Hepatic stellate cell (primary cell): ENCODE measurements at places on chromosomes 7 and 10.

- no peak for DNase-seq
Observed at GRCh38 chr10:24849501-24850299, 102.7 kb downstream of the PRTFDC1 start.

DNA sequence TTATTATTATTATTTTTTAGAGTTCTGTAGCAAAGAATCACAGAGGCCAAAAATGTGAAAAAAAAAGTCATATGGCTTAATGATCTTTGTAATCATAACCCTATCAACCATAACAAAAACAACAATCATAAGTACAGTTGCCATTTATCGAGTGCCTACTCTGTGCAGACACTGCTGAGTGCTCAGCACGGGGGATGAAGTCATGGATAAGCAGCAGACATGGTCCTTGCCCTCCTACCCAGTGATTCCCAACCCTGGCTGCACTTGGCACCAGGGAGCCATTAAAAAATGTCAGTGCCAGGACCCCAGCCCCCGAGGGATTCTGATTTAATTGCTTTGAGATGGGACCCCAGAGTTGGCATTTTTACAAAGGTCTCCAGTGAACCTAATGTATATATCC, 38.2 kb downstream of the ENTPD1 start:
- DNase-seq = no peak

DNA sequence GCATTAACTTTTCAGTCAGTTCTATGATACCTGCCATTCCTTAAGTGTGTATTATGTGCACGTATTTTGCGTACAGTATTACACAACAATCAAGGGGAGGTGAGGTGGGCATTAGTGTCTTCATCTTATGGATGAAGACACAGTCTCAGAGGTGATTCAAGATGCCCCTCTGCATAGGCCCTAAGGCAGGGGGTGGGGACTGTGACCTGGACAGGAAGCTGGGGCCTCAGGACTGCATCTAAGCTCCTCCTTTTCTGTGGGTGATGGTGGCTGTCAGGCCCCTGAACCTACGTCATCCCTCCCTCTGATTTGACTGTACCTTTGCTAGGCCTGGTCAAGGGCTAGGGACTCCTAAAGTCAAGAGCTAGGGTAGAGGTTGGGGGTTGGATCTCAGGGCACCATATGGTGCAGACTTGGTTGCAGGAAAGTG, 38.9 kb downstream of the HK1 start:
- DNase-seq = no peak

DNA sequence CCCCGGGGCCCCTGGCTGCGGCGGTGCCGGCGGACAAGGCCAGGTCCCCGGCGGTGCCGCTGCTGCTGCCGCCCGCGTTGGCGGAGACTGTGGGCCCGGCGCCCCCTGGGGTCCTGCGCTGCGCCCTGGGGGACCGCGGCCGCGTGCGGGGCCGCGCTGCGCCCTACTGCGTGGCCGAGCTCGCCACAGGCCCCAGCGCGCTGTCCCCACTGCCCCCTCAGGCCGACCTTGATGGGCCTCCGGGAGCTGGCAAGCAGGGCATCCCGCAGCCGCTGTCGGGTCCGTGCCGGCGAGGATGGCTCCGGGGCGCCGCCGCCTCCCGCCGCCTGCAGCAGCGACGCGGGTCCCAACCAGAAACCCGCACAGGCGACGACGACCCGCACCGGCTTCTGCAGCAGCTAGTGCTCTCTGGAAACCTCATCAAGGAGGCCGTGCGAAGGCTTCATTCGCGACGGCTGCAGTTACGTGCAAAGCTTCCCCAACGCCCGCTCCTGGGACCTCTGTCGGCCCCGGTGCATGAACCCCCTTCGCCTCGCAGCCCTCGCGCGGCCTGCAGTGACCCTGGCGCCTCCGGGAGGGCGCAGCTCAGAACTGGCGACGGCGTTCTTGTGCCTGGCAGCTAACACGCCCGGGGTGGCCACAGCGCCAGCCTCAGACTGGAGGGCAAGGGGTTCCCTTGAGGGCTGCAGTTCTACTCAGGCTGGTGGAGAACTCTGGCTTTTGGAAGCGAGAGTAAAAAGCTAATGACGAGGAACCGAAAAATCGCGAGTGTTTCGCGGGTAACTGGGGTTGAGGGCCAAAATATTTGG, 804 bp downstream of the FRAT1 start:
- peak; percentile 26 for DNase-seq

DNA sequence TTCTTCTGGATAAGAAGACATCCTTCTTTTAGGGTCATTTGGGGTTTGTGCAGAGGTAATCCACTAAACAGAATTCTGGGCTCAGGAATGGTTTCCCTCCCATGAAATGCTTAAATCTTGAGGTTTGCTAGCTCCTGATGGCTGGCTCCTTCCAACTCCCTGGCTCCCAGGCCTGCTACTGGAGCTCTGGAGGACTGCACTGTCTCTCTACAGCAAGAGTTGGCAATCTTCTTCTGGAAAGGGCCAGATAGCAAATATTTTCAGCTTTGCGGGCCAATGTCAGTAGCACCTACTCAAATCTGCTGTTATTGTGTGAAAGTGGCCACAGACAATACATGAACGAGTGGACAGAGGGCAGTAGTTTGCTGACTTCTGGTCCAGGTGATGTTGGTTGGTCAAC, 174.2 kb upstream of the CTBP2 start:
- no peak for DNase-seq

DNA sequence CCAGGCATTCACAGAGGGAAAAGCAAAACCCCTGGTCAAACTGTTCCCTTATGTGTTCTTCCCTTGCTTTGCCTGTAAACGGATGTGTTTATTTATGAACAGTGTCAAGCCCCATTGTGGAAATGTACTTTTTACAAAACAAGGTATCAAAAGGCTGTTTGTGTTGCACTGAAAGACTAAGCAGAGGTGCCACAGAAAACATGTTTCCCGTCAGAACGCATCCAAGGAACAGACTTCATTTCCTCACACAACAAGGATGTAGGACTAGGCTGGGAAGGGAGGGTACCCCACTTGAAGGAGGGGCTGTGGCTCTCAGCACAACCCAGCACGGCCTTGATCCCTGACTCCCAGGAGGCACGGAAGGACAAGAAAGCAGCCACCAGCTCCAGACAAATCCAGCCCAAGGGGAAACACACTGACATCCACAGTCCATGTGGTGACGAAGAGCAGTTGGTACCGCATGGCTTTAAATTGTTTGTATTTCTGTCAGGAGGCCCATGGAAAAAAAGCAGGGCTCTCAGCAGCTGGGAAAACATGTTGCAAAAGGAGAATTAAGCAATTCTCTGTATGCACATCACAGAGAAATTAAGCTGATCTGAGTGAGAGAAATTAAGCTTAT, 85.6 kb downstream of the RNF216 start:
- peak; percentile 58 for DNase-seq
